Bronchial epithelial cell (primary cell): ENCODE measurements at places on chromosomes 2 and 18.

DNA sequence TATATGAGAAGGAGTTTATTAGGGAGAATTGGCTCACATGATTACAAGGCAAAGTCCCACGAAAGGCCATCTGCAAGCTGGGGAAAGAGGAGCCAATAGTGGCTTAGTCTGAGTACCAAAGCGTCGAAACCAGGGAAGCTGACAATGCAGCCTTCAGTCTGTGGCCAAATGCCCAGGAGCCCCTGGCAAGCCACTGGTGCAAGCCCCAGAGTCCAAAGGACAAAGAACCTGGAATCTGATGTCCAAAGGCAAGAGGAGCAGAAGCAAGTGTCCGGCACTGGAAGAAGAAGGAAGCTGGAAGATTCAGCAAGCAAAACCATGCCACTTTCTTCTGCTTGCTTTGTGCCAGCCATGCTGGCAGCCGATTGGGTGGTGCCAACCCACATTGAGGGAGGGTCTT lies 74.3 kb upstream of the NPAS2 start:
- no peak for DNase-seq

GRCh38 chr2:122422384-122422991 lies 667.0 kb downstream of the TSN start:
- peak; percentile 34 for DNase-seq

GRCh38 chr2:236888794-236889780 lies 196.6 kb upstream of the COPS8 start:
- no peak for DNase-seq

- DNase-seq, result no peak
Observed at GRCh38 chr18:78376046-78376445, 603.6 kb upstream of the SALL3 start.

DNA sequence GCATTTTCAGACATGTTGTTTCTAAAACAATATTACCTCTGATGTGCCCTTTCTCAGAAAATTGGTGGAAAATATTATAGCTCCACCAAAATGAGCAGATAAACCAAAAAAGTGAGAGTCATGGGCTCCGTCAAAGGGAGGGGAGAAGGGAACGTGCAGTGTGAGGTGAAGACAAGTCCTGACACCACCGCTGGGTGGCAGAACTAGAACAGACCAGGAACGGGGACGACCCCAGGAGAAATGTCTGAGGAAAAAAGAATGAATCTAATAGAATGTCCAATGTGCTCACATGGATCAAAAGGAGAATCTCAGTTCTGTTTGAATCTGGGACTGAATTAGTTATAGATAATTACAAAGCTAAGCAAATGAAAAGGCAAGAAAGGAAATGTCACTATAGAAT lies 22.6 kb upstream of the BCL2 start:
- DNase-seq, result peak; percentile 18

- DNase-seq, result no peak
Observed at GRCh38 chr18:23890589-23890988, 124.0 kb upstream of the TTC39C start.

DNA sequence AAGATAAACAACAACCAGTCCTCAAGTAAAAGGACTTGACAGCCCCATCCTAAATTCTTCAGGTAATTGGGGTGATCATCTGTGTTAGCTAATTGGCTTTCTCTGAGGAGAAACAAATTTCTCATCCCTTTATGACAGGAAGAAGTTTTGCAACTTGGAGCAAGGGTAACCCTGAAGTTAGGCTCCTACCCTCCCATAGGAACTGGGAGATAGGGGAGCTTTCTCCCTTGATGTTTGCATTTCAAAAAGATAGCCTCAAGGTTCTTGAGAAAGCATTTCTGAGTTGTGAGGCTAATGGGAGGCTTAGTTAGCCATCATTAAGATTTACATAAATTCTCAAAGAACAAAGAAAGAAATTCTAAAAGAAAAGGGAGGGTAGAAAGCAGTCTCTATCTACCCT lies 95.4 kb downstream of the MAP2 start:
- no peak for DNase-seq

DNA sequence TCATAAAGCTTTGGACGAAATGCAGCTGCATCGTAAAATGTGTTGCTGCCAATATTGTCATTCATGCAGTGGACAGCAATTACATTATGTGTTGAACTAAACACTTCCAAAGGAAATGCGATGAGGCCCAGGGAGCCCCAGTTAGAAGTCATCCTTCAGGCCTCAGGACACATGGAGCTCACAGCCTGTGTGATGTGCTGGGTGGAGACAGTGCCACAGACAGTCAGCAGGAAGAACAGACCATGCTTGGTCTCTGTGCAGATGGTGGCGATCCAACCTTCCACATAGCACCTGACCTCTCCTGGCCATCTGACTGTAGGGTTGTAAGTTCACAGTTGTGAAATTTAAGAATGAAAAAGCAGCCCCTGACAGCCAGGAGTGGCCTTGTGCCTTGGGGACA lies 118.3 kb upstream of the ALKAL2 start:
- DNase-seq, result no peak

DNA sequence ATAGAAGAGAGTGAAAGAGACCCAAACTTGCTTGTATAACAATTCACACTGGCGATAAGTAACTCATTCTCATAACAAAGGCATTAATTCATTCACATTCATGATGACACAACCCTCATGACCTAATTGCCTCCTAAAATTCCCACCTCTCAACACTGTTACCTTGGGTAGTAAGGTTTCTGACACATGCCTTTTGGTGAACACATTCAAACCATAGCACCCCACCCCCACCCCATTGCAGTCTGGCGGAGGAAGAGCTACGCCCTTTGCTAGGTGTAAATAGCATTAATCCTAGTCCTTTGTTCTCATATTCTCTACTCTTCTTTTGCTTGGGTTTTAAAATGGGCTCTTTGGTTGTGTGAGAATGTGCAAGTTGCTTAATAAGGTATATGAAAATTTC lies 361.5 kb downstream of the DSEL start:
- peak; percentile 20 for DNase-seq

DNA sequence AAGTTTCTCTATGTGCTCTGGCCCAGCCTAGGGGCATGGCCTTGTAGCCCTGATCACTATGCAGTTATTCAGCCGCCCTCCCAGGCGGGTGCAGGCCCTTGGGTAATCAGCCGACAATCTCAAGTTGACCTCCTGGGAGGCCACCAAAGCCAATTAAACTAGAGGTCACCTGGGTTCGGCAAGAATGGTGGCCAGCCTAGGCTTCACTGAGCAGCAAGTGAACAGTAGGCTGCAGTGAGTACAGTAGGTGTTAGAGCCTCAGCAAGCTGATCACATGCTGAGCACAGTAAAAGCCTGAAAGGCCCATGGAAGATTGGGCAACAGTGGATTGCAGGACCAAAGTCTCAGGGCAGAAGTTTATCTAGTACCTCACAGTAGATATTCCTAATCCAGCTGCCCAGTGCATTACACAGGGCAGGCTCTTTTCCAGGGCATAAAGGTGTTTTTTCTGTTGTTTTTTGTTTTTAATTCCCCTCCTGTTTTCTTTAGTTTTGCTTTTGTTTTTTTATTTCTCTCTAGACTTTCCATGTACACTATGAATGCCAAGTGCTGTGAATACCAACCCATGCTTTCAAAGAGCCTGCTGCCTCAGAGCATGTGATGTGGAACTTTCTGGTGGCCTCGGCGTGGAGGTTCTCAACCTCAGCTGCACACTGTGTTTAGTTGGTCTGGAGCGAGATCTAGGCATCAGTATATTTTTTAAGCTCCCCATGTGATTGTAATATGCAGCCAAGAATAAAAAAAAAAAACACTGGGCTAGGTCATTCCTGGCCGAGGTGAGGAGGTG lies 55.9 kb upstream of the ATL2 start:
- DNase-seq, result no peak

GRCh38 chr2:241499146-241499965 lies 9.0 kb downstream of the STK25 start:
- DNase-seq, result no peak

DNA sequence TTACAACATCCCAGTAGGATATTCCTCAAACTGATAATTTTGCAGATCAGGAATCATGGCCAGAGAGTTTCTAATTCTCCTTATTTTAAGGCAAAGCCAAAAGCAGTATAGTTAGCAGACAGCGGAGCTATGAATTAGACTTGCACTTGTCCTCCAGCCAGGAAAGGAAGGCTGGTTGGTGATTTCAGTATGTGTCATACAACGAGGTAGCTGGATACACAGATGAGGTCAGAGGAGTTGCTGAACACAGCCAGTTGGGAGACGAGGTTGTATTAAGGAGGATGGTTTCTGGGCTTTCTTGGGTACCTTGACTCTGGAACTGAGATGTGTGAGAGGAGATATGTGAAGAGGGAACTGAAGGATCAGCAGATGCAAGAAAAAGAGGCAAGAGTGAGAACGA lies 185.2 kb downstream of the SOX11 start:
- DNase-seq, result no peak

DNA sequence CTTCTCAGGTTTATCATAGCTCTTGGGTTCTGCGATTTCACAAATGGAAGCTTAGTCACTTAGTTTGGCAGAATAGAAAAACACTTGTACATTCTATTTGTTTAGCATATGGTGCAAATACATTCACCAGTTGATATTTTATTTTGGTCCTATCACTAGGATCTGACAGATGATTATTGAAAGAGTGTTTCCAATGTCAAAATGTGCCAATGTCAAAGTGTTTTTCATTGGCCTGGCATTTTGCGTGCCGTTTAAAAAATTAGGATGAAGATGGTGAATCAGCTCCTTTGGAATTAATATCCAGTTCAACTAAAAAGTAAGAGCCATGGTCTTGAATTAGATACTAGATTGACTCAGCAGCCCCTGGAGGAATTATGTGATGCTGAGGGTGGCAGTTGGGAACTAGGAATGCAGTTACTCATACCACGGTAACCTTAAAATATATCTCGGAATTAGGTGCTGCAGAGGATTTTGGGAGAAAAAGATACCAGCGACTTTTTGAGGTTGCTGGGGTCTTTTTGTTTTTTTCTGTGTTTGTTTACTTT lies 87.0 kb downstream of the SPHKAP start:
- peak; percentile 5 for DNase-seq

GRCh38 chr2:215668378-215668775 lies 232.5 kb upstream of the FN1 start:
- DNase-seq, result no peak
